Melanocyte of skin (primary cell): ENCODE measurements at places on chromosomes 13 and 19. TPM values are rescaled to one million over a fixed set of nuclear protein-coding genes. Genes with fewer than 3 reads are reported as not detected.

The ZNF582 gene
- 2.0 TPM in 2 replicates for total RNA-seq

The DNAAF3 gene
- 1.5 and 2.1 TPM in 2 replicates for total RNA-seq

The CRLF1 gene
- total RNA-seq, result under 0.01 and 0.36 TPM in 2 replicates

The KLK1 gene
- total RNA-seq, result under 0.01 TPM in 1 of 2 replicates, not detected in the other

The RXFP2 gene
- total RNA-seq, result not detected in 2 replicates

The KCNC3 gene
- under 0.01 TPM in 2 replicates for total RNA-seq

The RNU6-9 gene
- not detected in 2 replicates for total RNA-seq

The PSG3 gene
- not detected in 2 replicates for total RNA-seq

The PLIN4 gene
- total RNA-seq, result under 0.01 TPM in 1 of 2 replicates, not detected in the other

The ZNF416 gene
- 5.7 and 5.9 TPM in 2 replicates for total RNA-seq

The C19orf67 gene
- not detected in 2 replicates for total RNA-seq

The MBD3L2 gene
- not detected in 2 replicates for total RNA-seq

The GAPDHS gene
- 5.9 and 71.2 TPM in 2 replicates for total RNA-seq
